Daoy (cell line): ENCODE measurements at places on chromosomes 7 and 10. TPM values are rescaled to one million over a fixed set of nuclear protein-coding genes. Genes with fewer than 3 reads are reported as not detected.

Gene ATOH7
- not detected in 2 replicates for total RNA-seq

Gene FFAR4
- not detected in 2 replicates for total RNA-seq

Gene ACSM6
- not detected in 2 replicates for total RNA-seq

Gene TTYH3
- total RNA-seq: 16.5 and 18.3 TPM in 2 replicates

Gene GIMAP7
- total RNA-seq: not detected in 2 replicates

Gene OR2A42
- not detected in 2 replicates for total RNA-seq

Gene GSAP
- 0.57 and 5.8 TPM in 2 replicates for total RNA-seq

Gene CTAGE4
- 0.09 and 0.23 TPM in 2 replicates for total RNA-seq

Gene AQP1
- total RNA-seq: 1.0 and 1.6 TPM in 2 replicates

Gene JCAD
- total RNA-seq: 4.5 and 5.2 TPM in 2 replicates

Gene HOXA11
- 7.7 and 8.2 TPM in 2 replicates for total RNA-seq

Gene TAS2R60
- not detected in 2 replicates for total RNA-seq

Gene RPP30
- 76.5 and 97.4 TPM in 2 replicates for total RNA-seq

Gene TSPAN33
- total RNA-seq: 15.1 and 17.7 TPM in 2 replicates

GRCh38 chr7:24981171-24981951, 1.4 kb upstream of the OSBPL3 start:
- peak; percentile 74 for DNase-seq

DNA sequence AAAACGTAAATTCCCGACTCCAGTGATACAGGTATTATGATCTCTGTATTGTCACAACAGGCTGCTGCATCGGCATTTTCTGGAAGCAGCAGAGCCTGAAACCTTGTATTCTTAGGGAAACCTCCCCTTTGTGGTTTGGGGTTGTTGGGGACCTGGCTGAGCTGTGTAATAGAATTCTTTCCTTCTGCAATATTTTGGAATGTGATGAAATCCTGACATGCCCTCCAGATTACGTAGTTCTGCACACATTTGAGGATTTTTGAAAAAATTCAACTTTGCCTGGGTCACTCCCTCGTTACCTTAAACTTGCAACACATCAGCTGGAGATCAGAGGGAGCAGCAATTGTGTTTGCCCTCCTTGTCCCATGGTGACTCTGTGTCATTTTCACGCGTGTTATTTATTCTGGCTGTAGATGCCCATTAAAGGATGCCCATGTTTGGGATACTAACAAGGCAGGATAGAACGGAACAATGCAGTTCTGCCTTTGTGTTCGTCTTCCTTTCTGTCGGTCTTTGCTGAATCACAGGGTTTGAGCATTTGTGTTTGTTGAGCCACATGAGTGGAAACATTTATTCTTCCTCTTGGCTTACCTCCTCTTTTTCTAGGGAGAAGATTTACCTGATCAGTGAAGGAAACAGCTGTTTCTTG, 181.7 kb downstream of the TCF7L2 start:
- no peak for DNase-seq

DNA sequence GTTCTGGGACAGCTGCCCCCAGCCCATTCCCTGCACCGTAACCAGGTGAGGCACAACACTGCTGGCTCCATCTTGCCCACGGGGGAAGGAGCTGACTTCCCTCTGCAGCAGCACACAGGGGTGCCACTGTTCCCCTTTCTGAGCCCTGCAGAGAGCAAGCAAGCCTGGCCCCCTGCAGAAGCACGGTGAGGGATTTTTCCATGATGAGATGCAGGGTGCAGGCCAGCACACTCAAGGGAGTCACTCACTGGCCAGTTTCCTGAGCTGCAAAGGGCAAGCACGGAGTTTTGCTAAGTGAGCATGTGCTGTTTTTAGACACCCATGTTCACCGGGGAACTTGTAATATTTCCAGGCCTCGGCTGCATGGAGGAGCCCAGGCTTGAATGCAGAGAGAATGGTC, 176.6 kb downstream of the PIP4K2A start:
- no peak for DNase-seq

GRCh38 chr10:113000876-113001598, 51.0 kb downstream of the TCF7L2 start:
- DNase-seq: no peak

DNA sequence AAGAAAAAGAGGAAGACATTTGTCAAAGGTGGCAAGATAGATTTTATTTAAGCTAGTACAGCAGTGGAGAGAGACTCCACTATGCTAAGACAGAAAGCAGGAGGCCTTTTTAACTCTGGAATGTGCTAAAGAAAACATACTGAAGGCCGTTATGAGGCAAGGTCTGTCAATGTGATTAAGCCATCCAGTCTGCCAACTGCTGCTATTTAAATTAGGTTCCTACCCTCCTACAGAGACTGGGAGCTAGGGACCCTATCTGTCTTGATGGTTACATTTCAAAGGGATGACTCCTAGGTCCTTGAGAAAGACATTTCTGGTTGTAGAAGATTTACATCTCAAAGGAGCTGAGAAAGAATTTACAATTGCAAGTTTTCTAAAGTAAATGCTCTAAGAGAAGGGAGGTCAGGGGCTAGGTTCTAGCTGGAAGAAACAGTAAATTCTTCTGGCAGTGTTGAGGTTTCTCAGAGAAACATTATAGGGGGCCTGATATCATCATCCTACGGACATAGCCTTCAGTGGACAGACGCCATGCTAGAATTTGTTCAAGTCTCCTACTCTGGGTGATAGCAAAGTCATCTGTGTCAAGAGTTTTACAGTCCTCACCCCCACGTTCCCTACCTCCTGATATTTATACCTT, 211.6 kb downstream of the PHF14 start:
- DNase-seq: no peak

GRCh38 chr7:121847041-121847440, 25.9 kb upstream of the PTPRZ1 start:
- no peak for DNase-seq

- peak; percentile 80 for DNase-seq
Measured at GRCh38 chr7:100406767-100407166, 21.7 kb downstream of the ZCWPW1 start.

GRCh38 chr10:110091830-110092229, 84.0 kb downstream of the ADD3 start:
- DNase-seq: no peak

DNA sequence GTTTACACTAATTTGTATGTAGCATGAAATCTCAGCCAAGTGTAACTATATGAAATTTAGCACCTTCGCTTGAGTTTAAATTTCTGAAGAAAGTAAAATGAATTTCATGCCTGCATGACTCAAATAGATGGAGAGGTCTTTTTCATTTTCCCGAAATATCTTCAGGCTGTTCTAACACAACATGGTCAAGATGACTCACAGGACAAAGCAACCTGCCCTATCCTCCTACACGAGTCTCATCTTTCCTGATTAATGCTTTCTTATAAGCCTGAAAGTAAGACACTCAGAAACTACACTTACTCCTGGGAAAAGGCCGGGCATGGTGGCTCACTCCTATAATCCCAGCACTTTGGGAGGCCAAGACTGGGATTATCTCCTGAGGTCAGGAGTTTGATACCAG, 41.2 kb downstream of the CH25H start:
- DNase-seq: peak; percentile 17

DNA sequence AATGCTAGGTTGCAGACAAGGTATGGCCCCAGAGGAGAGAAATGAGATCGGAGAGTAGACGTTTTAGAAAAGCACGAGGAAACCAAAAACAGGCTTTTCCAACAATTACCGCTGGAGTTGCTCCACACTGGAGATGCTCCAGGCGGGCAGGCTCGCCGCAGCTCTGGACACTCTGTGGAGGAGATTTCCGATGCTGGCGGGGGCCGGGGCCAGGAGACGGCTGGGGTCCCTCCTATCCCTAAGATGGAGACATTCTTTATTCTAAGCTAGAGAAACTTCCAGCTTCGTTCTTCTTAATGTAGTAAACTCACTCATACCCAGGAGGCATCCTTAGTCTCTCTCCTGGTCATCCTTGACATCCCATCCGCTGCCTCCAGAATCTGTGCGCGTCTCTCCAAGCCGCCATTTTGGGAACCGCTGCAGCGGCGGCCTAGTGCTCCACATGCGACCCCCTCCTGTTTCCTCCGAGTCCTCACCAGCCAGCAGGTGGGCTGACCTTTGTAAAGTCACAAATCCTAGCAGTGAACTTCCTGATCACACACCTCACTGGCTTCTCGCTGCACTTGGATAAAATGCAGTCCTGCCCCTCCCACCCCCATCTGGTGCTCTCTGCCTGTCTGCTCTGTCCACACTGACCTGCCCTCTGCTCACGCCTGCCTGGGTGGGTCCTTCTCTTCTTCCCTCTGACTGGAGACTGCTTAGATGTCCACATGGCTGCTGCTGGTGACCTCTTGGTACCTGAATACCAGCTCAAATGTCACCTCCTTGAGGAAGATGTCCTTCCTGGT, 11.9 kb downstream of the PYROXD2 start:
- no peak for DNase-seq

DNA sequence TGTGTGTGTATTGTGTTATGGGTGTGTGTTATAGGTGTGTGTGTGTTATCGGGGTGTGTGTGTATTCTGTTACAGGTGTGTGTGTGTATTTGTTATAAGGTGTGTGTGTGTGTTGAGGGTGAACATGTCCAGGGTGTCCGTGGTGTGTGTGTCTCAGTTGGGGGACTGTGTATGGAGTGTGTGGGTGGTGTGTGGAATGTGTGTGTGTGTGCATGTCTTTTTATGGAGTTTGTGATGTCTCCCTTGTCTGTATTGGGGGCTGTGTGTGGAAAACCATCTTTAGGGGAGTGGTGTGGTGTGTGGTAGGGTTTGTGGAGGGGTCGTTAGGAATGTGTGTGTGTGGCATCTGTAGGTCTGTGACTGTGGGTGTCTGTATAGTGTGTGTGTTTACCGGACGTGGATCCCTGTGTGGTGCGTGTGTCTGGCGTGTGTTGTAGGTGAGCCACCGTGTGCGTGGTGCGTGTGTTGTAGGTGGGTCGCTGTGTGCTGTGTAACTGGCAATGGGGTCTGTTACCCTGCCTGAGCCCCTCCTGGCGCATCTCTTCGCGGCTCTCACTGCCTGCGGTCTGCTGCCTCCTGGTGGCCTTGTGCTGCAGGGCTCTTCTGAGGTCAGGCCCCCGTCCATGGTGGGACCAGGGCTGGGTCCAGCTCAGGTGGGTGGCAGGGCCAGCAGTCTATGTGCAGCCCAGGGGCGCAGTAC, 61.7 kb downstream of the PALD1 start:
- peak; percentile 36 for DNase-seq

GRCh38 chr7:111730476-111731300, 168.4 kb upstream of the IMMP2L start:
- DNase-seq: peak; percentile 50

GRCh38 chr7:138370956-138371355, 89.1 kb upstream of the TRIM24 start:
- DNase-seq: peak; percentile 14

DNA sequence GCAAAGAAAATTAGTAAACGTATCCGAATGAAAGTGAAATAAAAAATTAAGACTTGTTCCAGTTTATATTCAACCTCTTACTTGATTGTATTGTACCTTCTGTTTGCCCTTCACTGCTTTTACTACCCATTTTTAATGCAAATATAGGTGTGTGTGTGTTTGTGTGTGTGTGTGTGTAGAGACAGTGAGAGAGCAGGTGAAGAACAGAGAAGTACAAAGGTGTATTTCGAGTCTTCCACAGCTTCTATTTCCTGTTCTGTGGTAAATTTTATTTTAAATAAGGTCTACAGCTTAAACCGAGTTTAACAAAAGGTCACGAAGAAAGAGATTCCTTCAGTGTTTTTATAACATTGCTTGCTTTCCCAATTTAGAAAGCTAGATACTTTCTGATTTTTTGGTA, 12.7 kb upstream of the SVIL start:
- DNase-seq: no peak

GRCh38 chr7:69622014-69622835, 23.9 kb downstream of the AUTS2 start:
- no peak for DNase-seq

DNA sequence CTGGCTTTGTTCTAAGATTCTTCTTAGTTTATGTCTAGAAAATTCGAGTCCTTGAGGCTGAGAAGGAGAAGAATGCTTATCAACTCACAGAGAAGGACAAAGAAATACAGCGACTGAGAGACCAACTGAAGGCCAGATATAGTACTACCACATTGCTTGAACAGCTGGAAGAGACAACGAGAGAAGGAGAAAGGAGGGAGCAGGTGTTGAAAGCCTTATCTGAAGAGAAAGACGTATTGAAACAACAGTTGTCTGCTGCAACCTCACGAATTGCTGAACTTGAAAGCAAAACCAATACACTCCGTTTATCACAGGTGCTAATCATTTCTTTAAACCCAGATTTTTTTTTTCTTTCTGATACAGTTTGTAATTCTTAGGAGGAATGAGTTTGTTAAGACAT, 6.7 kb downstream of the CEP55 start:
- no peak for DNase-seq

- no peak for DNase-seq
Measured at GRCh38 chr7:49669285-49669684, 104.2 kb upstream of the VWC2 start.

DNA sequence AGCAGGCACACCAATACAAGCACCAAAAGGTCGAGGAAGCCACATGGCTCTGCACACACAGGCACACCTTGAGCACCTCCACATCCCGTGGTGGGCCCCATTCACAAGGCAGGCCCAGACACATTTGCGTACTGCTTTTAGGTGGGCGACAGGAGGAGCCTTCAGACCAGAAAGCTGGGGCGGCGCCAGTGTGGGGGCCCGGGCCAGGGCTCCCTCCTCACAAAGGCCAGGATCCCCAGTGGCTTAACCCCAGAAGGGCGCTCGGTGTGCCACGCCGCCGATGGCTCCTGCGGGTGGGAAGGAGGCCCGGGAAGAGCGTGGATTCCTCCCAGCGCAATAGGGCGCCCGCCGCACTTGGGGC, 2.8 kb upstream of the SMARCD3 start:
- peak; percentile 43 for DNase-seq
